Motor neuron (in vitro differentiated cells): ENCODE measurements at places on chromosomes 3 and 15.

DNA sequence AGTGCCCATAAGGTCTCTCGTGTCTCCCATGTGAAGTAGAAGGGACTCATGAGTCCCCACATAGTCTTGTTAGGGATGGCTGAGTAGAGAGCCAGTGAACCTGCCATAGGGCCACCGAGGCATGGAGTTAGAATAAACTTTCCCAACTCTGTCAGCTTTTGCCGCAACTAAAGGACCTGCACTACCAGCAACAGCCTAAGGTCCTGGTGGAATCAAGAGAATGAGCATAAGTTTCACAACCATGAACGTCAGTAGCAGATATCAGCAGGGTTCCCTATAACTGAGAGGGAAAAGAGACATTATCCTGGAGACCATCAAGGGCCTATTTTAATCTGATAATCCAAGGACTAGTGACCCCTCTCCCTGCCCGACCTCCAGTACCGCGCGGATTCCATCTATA is 60.3 kb upstream of the FNDC3B start:
- ATAC-seq = no peak

DNA sequence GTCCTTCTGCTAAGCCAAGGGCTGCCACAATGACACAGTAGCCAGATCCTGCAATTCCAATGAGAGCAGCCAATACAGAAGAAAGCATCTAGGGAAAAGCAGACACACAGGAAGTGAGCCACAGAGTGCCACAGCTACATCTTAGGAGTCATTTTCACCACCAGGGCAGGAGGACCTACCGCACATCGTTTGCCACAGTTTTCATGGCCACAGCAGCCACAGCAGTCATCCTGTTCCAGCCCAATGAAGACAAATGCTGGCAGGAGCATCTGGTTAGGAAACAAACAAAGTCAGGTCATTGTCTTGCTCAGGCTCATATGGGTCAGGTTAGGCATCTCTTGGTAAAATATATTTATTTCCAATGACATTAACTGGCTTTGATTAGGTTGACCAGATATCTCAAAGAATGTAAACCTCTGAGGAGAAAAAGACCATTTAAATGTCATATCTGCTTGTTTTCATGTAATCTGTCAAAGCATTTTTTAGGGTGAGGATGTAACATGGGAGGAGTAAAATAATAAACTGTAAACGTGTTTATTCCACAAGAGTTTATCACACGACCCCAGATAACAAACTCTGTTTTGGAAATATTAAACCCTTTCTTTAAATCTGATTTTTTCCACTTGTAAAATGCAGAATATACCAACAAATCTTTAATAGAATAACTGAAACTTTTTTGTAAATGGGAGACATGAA is 1.8 kb downstream of the TM4SF1 start:
- no peak for ATAC-seq

DNA sequence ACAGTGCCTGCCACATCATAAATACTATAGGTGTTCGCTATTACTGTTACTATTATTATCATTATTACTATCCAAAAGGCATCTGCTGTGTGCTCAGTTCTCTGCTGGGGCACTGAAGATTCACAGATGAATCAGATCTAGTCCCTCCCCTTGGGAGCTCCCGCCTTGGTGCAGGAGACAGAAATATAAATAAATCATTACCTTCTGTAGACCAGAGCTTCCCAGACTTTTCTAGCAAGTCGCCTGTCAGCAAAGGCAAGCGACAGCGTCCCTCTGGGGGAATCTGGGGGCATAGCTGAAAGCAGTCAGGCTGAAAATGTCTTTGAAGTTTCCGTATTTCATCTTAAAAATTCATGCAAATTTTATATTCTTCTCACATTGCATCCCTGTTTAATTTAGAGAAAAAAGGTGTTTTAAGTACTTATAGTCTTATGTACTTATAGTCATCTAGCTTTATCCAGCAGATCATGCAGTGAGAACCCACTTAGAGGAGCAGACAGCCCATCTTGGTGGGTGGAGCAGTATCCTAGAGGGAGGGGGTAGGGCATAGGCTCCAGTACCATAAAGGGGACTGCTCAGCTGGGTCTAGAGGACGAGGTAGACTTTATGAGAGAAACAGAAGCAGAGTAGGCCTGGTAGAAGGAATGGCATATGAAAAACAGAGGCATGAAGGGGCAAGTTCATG is 10.4 kb upstream of the BRPF1 start:
- no peak for ATAC-seq

DNA sequence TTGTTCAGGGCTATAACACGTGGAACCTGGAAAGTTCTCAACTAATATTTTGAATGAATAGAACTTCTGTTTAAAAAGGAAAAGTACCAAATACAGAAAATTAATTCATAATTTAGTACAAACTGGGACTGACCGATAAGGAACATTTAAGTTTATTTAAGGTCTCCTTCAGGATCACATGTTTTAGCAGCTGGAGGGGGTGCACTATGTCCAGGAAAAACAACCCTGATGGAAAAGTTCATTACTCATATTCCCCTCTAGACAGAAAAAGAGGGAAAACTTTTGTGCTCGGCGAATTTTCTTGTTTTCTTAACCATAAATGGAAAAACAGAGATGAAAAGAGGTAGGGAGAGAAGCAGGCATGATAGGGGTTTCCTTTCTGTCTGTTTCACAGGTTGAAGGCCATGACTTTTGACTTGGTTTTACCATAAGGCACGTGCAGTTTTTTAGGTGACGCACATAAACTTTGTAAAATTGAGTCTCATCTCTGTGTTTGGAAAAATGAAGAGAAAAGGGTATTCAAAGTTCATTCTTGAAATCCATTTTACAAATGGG is 26.5 kb downstream of the FRMD4B start:
- ATAC-seq = no peak

DNA sequence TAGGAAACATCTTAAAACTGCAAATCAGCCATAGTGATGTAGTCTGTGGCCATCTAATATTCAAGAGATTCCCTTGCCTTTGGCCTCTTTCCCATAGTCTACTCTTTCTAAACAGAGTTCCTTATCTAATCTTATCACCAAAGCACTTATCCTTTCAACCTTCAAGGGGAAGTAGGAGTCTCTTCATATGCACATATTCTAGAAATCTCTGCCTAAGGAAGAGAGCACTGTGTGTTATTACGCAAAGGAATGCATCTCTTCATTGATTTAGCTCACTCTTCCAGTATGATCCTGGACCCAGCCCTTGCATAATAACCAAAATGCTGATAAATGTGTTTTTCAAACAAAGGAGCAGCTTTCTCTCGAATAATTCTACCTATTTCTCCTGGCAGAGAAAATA is 253.7 kb upstream of the TPRG1 start:
- ATAC-seq = no peak

- ATAC-seq = no peak
Observed at GRCh38 chr3:79081335-79081734, 686.5 kb downstream of the ROBO1 start.

GRCh38 chr15:92619145-92620101 is 36.2 kb downstream of the FAM174B start:
- peak; percentile 47 for ATAC-seq

- no peak for ATAC-seq
Observed at GRCh38 chr3:167450195-167450594, 23.6 kb downstream of the SERPINI2 start.

DNA sequence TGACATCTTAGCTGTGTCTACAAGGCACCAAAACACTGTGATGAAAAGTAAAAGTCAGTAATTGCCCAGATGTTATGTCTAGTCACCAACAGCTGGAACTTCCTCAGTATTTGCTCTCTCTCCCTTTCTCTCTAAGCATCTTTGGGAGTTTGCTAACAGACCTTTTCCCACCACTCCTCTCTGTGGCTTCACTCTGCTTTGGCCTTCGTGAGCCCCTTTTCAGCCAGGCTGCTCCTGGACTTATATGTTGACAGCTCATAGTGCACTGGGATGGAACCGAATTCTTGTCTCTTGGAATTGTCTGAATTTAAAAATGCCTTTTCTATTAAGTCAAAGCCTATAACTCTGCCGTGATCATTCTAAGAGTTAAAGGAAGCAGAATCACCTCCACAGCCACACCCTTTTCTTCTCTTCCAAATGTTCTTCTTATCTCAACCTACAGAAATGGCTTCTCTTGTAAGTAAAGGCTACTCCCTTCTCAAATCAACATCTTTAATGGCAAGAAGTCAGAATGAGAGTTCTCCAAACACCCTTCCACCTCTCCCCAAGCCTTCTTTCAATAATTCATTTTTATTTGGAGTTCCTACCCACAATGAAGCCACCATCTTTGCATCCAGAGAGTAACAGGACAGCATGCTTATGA is 17.2 kb upstream of the FOXP1 start:
- no peak for ATAC-seq

DNA sequence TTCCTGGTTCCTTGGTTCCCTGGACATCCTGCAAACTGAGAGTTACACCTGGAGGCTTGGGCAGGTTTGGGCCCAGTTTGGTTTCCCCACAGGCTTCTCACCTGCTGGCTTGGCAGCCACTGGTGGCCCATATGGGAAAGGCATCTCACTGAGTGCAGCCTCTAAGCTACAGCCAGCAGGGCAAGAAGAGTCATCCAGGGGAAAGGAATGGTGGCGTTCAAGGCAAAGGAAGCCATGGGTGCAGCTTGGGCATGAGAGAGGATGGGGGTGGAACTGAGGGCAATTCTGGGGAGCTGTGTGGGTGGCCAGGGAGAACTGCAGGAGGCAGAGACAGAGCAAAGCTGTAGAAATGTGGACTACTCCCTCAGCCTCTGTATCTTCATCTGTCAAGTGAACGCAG is 106.4 kb downstream of the EPHB1 start:
- no peak for ATAC-seq

DNA sequence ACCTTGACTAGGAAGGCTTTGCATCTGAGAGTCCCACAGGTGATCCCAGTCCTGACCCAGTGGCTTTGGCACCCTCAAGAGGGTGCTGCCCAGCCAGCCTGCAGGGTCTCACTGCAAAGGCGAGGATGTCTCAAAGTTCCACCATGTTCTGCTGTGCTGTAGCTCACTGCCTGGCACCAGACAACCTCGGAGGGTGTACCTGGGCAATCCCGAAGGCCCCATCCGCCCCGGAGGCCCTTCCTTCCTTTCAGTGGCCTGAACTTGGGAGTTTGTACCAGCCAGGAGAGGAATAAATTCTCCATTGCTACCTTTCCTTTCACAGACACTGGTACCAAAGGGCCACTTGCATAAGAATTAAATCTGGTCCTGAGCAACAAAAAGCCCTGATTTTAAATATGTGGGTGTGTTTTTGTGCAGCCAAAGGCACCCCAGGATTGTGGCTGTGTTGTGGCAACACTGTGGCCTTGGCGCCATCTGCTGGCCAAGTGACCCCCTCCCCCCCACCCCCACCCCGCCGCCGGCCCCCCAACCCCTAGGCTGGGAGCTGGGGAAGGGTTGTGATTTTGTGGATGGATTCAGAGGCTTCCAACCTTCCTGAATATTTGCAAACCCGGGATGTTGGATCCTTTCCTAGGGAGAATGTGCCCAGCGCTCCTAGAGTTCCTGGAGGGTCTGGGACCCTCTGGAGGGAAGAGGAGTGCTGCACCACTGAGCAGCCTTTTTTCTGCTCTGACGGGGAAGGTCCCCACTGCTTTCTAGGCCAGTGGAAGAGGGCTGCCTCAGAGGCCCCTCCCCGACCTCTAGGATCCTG is 9.7 kb upstream of the PTPN23 start:
- ATAC-seq = no peak

- ATAC-seq = no peak
Observed at GRCh38 chr15:53193149-53193548, 403.0 kb upstream of the ONECUT1 start.

GRCh38 chr15:100461049-100461448 is 67.7 kb downstream of the CERS3 start:
- no peak for ATAC-seq

- no peak for ATAC-seq
Observed at GRCh38 chr3:171068658-171069057, 42.1 kb upstream of the SLC2A2 start.

- no peak for ATAC-seq
Observed at GRCh38 chr15:100779331-100780207, 100.1 kb upstream of the ALDH1A3 start.

DNA sequence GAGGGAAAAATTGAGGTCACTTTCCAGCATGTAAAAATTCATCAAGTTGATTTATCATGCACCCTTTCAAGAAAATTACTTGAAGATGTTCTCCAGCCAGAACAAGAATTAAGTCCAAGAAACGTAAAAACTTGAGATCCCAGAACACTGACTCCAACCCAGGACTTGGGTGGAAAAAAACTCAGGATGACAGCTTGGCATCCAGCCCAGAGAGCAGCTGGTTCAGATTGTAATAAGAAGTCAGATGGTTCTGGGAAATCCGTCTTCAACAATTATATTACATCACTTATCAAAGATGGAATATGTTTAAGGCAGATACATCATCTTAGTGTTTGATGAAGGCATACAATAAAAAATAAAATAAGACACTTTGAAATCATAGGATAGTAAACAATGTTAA is 23.0 kb upstream of the DNAJC13 start:
- ATAC-seq = no peak

GRCh38 chr3:66991459-66991858 is 6.6 kb upstream of the KBTBD8 start:
- no peak for ATAC-seq

GRCh38 chr3:71322154-71322553 is 261.4 kb downstream of the FOXP1 start:
- no peak for ATAC-seq

DNA sequence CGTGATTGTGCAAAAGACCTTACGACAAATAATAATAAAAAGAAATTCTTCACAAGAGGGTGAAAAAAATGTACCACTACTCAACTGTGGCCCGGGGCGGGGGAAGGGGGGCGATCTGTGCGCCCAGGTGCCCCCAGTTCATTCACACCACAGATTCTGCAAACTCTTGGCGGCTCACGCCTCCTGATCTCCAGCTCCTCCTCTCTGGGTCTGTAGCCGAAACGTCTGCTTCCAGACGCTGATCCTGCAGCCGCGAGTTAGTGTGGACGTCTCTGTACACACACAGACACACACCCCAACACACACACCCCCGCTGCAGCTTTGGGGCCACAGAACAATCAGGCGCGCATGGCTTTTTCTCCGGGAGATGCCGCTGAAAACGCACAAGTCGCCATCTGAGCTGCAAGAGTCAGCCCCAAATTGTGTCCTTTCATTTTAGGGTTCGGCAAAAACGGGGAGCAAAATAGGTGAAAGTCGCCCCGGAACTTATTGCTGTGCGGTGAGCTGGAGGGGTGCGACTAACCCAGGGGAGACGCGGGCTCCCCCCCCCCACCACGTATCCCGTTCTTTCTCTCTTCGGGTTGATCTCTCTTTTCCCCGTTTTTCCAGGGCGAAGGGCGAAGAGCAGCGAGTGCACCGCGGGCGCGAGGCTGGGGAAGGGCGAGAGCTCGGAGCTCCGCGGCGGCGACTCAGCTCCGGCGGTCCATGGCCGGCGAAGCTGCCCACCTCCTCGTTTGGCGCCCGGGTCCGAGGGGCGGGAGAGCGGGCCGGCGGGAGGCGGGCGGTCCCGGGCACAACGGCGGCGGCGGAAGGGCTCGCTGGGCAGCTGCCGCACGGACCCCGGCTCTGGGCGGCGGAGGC is 505 bp upstream of the WNT5A start:
- peak; percentile 12 for ATAC-seq

DNA sequence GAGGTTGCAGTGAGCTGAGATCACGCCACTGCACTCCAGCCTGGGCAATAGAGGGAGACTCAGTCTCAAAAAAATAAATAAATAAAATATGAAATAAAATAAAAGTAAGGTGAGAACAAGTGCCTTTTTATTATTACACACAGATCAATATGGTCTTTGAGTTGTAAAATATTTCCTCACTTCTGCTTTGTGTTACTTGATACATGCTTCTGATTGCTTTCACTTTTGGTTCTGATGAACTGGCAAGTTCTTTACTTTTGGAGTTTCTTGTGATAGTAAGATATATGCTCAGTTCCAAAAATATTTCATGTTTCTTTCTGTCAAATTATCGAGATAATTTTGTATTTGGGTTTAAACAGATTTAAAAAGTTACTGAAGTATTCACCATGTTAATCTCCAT is 16.6 kb upstream of the GYG1 start:
- ATAC-seq = no peak
